ENCODE measurements at places on chromosomes 6 and 20.

GRCh38 chr20:49432550-49432949 is 49.9 kb downstream of the KCNB1 start:
- peak; percentile 63 for DNase-seq

DNA sequence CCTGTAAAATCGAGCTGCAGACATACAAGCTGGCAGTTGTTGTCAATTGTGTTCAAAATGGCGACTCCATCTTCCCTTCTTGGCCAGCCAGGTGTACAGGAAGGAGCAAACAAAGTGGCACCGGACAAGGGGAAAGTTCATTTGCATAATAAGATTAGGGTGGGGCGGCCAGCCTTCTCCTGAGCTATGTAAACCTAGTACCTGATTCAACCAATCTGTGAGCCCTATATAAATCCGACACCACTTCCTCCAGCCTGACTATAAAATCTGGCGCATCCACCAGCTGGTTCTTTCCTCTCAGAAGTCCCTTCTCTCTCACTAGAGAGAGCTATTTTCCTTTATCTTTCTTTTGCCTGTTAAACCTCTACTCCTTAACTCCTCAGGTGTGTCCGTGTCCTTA is 8.1 kb upstream of the HBS1L start:
- peak; percentile 33 for DNase-seq

DNA sequence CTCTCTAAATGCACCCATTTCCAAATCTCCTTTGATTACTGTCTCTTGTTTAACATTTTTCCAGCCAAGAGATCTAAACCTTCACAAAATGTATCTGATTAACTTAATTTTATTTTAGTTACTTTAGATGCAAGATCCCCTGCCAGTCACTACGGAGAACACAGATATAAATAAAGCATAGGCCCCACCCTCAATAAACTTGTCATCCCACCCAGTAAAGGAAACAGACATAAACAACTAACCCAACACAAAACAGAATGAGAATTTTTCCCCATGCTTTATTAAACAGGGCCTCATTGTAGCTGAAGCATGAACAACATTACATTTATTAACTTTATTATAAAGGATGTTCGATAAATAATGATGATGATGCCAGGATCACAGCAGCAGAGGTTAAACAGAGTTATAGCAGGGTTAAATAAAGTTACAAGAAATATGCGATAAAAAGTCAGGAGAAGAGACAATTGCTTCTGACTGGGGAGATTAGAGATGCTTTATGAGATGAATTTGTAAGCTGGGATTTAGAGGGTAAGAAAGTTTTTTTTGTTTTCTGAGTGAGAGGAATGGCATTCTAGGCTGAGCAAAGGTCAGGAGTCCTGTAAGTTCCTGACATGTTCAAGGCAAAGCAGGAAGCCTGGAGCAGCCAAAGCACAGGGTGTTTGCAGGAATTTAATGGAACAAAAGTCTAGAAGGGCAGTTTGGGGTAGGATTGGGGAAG is 41.1 kb downstream of the TFAP2A start:
- no peak for DNase-seq

- no peak for DNase-seq
Measured at GRCh38 chr6:149055195-149055899, 262.2 kb upstream of the TAB2 start.

DNA sequence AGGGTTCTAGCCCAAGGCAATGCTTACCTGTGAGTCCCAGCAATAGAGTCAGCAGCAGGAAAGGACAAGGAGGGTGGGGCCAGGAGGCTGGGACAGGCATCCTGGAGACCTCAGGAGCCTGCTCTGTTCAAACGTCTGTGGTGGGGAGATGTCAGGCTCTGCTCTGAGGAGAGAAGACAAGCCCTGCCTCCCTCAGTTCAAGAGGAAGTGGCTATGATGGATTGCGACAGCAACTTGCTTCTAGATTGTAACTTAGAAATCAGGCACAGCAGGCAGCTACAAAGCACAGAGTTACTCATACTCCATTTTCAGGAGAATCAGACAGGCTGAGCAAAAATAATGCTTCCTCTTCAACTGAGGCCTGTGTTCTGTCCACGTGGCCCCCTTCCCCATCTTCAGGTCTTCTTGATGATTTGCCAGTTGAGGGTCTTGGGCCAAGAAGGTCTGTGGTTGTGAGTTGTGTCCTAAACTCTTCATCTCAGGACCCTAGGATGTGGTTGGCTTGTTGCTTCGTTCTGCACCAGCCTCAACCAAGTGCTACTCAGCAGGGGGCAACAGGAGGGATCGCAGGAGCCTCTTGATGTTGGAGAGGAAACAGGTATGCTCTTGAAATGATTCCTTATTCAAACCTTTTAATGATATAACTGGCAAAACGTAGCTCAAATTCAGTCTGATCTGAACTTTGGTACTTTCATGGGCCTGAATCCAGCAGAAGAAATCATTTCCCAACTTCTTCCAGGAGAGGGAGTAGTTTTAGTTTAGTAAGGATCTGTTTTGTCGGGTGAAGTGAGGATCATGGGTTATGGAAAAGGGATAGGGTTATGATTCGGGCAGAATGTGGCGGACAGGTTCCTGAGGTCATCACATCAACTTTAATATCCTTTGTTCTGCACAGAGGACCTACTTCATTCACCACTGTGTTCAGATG is 31.0 kb downstream of the SIRPB1 start:
- DNase-seq: no peak

- DNase-seq: no peak
Measured at GRCh38 chr6:155128977-155129376, 133.9 kb downstream of the TIAM2 start.

- peak; percentile 52 for DNase-seq
Measured at GRCh38 chr20:47220161-47220582, 136.3 kb downstream of the ZMYND8 start.

DNA sequence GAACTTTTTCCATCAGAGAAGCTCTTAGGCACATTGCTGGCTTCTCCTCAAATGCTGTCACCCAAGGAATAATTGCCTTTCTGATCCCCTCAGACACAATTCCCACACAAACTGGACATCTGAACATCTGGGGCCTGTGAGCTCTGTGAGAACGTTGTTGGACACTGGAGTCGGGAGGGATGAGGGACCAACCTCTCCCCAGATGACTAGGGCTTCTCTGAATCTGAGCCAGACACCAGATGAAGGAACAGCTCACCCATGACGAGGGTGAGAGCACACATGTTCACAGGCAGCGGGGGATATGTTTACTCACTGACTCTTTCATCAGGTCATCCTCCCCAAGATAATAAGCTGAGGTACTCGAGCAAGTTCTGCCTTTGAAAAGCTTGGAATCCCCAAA is 283.9 kb upstream of the SUPT3H start:
- no peak for DNase-seq

DNA sequence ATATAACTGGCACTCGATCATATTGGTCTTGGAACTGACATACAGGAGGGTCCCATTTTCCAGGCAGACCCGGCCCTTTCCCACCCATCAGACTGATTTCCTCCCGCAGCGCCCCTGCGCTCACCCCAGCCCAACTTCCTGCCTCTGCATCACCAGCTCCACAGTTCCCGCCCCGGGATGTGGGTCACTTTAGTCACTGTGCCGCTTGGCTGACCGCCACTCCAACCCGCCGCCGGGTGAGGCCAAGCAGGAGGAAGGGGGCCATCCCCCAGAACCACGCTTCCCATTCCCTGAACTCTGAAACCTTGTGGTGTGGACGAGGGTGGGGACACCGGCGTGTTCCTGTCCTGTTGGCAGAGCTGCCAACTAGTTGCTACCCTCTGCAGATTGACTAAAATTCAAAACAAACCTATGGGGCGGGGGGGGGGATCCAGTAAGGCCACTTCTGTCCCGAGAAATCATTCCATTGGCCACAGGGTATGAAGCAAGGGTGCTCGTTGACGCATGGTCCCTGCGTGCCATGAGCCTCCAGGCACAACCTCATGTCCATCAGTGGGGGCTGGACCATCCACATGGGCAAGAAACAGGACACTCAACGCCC is 12.3 kb downstream of the TGM2 start:
- no peak for DNase-seq

DNA sequence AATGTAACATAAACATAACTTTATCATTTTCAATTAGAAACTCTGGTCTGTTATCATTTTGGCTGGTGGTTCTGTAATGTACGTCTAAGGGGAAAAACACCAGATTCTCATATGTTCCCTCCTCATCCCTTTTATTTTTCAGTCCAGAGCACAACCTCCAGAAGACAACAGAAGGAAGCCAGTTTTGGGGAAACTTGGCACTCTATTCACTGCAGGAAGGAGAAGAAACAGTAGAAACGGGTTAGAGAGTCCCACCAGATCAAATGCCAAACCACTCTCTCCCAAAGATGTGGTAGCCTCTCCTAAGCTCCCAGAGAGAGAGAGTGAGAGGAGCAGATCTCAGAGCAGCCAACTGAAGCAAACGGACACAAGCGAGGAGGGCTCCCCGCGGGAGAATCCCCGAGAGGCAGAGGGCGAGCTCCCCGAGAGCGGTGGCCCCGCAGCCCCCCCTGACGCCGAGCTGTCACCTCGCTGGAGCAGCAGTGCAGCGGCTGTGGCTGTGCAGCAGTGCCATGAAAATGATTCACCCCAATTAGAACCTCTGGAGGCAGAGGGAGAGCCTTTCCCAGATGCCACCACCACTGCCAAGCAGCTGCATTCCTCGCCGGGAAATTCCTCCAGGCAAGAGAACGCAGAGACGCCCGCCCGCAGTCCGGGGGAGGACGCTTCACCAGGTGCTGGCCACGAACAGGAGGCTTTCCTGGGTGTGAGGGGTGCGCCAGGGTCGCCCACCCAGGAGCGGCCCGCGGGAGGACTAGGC is 117.8 kb downstream of the RTN4IP1 start:
- no peak for DNase-seq

DNA sequence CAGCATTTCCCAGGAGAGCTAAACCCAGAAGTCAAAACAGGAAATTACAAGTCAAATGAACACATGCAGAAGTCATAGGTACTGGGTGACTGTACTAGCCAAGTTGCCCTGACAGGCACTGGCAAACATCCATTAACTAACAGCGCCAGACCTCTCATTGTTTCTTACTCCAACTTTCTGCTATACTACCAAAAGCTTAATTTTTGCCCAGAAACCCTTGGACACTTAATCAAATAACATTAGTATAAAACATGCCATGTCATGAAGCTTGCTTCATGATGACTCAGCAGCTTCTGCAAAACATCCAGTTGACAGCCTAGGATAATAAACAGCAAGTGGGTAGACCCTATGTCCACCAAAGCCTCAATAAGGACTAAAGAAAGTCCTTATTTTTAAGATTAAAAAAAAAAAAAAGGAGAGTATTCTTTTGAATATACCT is 3.5 kb downstream of the NUP153 start:
- peak; percentile 62 for DNase-seq

DNA sequence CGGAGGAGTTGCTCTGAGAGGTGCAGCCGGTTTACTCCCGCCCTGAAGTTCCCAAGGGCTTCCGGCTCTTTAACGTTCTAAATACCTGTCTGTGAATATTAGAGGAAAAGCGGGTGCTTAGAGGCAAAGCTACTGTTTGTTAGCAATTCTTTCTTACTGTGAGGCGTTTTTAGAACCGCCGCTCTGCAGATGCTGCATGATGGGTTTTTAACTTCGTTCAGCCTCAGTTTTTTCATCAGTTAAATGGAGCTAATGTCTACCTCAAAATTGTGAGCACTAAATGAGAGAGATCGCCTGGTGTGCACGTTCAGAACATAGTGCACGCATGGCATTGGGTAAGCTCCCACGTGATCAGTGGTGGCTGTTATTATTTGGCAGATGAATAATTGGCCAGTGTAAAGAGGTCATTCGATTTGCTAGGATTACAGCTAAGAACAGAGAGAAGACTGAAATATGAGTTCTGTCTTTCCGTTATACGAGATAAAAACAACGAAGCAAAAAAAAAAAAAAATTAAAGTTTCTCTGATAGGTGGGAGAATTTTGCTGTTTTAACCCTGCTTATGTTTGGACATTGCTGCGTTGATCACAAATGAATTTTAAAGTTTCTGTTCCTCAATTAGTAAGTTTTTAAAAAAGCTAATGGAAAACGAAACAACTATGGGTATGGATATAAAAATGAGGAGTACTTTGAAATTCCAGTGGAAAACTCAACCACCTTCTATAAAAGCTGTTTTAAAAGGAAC is 660 bp upstream of the TFB1M start:
- no peak for DNase-seq

DNA sequence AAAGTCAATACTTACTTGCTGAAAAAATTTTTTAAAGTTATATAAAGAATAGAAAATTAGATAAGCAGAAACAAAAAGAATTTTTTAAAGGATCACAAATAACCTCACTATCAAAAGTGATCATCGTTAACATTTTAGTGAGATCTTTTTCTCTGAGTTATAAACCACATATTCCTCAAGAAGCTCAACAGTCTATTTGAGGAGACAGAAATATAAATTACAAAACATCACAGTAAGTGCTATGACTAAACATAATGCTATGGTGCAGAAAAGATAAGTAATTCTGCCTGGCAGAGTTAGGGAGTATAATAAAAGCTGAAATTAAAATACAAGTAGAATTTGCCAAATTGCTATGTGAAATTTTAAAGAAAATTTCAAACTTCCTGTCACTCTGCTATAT is 226.7 kb downstream of the LMBRD1 start:
- no peak for DNase-seq

GRCh38 chr6:40340196-40340595 is 247.0 kb downstream of the LRFN2 start:
- DNase-seq: peak; percentile 55

DNA sequence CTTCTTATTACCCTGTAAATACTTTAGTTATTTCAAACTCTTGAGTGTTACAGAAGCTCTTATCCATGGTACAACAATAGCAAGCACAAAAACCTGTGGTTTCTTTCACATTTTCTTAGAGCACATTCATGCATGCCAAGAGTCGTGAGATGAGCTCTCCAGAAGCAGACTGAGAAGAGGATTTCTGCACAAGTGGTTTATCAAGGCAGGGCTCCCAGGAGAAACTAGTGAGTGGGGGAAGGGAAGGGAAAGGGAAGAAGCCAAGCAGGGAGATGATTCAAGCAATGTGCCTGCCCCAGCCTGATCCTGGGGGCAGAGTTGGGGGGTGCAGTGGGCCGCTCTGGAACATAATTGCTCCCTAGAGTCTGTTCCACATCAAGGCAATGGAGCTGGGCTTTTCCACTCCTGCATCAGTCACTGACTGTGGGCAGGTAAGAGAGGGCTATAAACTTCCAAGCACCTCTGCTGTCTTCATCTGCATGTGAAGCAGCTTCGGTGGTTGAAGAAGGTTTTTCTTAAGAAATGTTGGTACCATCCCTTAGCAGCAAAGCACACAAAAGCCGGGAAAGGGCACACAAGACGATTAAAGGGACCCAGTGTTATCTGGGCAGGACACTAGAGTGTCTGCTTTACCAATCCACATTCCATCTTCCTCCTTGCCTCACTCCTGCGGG is 152.1 kb downstream of the PLCB4 start:
- no peak for DNase-seq

DNA sequence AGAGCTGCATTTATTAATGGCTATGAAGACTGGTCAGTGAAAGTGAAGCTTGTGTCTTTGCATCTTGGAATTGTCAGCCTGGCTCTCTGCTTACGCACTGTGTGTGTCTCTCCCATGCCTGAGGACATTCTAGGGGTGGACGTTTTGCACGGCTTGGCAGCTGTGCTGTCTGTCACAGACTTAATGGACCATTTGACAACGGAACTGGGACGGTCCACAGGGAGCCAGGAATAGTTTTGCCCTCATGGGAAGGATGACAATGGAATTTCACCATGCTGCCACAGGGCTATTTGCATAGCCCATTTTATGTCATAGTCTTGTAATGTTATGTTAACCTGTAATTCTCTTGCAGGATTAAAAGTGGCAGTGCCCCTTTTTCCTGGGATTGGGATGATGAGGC is 44.7 kb downstream of the OR2B6 start:
- DNase-seq: no peak

Data from SK-N-DZ (cell line).